ENCODE measurements at places on chromosomes 7 and 10.

GRCh38 chr10:31939797-31940708, 11.4 kb upstream of the ARHGAP12 start:
- DNase-seq, result no peak

GRCh38 chr7:119861385-119861784, 411.6 kb upstream of the KCND2 start:
- DNase-seq, result no peak

GRCh38 chr7:140165422-140165821, 11.4 kb downstream of the KDM7A start:
- no peak for DNase-seq

DNA sequence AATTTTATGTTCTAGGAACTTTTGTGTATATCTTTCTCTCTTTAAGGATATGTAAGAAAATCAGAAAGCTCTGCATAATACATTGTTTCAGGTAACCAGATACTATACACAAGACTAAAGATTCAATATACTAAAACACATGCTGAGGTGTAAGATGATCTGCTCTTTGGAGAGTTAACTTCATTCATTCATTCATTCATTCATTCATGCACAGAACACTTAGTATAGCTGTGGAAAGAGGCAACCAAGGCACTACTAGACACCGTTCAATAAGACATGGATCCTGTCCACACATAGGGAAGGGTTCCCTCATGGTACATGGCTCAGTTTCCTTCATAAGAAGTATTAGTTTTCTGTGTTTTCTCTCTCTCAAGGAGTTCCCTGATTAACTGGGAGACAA, 207.6 kb upstream of the AOAH start:
- DNase-seq, result no peak

GRCh38 chr10:71742301-71743088, 22.9 kb upstream of the C10orf105 start:
- DNase-seq, result no peak

DNA sequence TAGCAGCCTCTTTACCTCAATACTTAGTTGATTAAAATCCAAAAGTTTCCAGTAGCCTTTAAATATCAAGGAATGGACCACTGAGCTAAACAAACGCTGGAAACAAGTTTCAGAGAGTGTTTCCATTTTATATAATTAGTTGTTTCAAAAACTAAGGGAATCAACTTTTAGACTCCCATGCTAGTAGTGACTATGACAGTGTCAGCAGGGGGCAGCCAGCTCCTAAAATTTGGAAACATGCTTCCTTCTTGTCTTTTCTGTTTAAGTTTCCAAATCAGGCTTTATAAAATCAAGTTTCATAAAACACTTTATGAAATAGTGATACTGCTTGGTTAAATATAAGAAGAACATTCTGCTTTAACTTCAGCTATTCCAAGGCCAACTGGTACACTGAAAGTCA, 138.2 kb upstream of the TMEM229A start:
- DNase-seq, result no peak

All from stimulated activated CD8-positive, alpha-beta memory T cell treated with anti-CD3 and anti-CD28 coated beads, Interleukin-15, amount 100 ng/mL, for 4 hours (primary cell).